T-helper 1 cell (primary cell): ENCODE measurements at places on chromosomes 5 and 9.

- no peak for DNase-seq
Measured at GRCh38 chr5:171801839-171802238, 16.2 kb downstream of the SMIM23 start.

DNA sequence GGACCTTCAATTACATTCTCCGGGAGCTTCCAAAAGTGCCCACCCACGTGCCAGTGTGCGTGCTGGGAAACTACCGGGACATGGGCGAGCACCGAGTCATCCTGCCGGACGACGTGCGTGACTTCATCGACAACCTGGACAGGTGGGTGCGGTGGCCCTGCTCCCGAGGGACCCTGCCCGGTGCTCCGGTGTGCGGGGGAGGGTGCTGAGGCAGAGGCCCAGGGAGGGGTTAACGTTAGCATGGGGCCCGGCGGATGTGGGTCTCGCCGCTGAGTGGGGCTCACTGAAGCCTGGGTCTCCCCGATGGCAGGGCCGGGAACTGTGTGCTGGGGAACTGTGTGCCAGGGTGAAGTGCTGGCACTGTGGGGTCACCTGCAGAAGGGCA, 10.6 kb upstream of the AJM1 start:
- DNase-seq = no peak

DNA sequence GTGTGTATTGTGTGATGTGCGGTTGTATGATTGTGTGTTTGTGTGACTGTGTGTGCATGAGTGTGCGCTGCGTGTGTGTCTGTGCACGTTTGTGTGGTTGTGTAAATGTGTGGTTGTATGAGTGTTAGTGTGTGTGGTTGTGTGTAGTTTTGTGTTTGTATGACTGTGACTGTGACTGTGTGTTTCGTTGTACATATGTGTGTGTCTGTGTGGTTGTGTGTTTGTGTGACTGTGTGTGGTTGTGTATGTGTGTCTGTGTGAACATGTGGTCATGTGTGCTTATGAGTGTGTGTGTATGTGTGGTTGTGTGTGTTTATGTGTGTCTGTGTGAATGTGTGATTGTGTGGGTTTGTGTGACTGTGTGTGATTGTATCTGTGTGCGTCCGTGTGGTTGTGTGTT, 197.8 kb downstream of the TTLL11 start:
- no peak for DNase-seq

GRCh38 chr9:135512241-135512603, 9.0 kb upstream of the LCN1 start:
- DNase-seq = no peak

DNA sequence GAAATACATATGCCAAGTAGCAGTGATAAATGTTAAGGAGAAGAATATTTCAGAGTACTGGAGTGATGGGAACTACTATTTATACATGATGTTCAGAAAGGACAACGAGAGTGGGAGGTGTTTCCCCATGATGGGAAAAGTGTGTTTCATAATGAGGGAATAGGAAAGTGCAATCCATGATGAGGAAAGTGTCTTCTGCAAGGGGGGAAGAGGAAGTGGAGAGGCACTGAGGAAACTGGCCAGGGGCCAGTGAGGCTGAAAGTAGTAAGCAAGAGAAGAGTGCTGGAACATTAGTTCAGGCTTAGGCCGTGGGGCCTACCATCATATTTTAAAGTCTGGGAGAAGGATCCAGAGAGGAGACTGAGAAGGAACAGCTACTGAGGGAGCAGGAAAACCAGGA, 327.2 kb downstream of the SLF1 start:
- no peak for DNase-seq

DNA sequence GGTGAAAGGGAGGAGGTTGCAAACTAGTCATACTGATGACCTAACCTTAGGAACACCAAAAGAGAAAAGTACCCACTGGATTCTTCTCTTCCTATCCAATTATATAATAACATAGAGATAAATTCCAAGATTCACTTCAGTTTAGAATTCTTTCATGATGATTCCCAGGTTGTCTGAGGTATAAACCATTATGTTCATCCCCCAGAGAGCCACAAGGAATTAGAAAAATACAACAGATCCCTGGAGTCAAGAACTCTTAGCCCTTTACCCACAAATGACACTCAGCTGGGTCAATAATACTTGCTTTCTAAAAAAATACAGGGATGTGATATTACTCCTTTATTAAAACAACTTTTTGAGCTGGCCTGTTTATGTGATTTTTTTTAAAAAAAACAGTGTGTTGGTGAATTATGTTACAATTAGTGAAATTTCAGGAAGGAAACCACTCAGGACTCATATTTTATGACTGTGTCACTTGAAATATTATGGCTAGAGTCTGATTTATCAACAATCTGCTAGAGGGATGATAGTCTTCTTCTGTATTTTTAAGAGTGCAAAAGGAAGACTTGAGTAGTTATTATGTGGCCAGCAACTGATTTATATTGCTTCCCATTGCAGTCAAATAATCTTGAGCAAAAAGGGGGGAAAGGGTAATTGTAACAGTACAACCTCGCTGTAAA, 338.2 kb downstream of the NFIB start:
- no peak for DNase-seq

GRCh38 chr5:107655831-107656230, 14.9 kb downstream of the EFNA5 start:
- DNase-seq = no peak

DNA sequence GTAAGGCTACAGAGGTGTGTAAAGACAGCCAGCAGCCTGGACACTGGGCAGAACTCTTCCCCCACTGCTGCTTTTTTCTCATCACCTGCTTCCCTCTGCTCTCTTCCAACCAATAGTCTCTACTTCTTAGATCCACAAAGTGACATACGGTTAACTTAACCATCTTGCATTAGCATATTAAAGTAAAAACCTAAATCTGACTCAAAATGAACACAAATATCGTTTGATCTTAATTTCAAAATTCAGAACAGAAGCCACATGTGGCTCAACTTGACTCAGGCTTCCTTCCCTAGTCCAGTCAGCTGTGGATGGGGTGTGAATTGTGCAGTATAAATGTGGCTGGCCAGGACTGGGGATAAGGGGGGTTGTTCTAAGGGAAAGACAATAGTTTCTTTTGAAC, 114.3 kb downstream of the STARD4 start:
- DNase-seq = peak; percentile 15

GRCh38 chr9:135347461-135347860, 132.1 kb upstream of the PPP1R26 start:
- no peak for DNase-seq

DNA sequence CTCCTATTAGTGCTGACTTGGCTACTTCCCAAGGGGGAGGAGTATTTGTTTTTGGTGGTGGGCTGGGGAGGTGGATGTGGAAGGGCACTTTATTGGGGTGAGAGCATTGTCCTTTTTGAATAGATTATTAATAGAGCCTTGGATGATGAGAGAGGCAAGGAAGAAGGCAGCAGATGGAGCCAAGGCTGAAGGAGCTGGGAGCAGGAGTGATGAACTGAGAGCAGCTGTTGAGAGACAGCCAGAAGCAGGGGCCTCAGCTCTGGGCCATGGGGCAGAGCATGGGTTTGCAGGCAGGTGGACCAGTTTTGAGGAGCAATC, 29.6 kb downstream of the RGS3 start:
- no peak for DNase-seq

GRCh38 chr9:86175223-86175622, 75.9 kb upstream of the GOLM1 start:
- no peak for DNase-seq

- DNase-seq = no peak
Measured at GRCh38 chr5:146109379-146109778, 4.0 kb upstream of the PLAC8L1 start.

DNA sequence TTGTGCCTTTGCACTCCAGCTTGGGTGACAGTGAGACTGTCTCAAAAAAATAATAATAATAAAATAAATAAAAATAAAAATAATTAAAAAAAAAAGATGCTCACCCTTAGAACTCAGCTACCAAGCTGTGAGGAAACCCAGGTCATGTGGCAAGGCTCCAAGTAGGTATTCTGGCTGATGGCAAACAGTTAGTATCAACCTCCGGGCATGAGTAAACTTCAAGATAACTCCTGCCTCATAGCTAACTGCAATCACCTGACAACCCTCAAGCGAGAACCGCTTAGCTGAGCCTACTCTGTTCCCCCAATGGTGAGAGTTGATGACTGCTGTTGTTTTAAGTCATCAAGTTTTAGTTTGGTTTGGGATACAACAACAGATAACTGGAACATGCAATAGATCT, 6.1 kb upstream of the SLC44A1 start:
- no peak for DNase-seq

GRCh38 chr9:116860509-116861120, 173.5 kb downstream of the TRIM32 start:
- peak; percentile 1 for DNase-seq

GRCh38 chr5:16076657-16077056, 102.9 kb downstream of the MARCHF11 start:
- no peak for DNase-seq

DNA sequence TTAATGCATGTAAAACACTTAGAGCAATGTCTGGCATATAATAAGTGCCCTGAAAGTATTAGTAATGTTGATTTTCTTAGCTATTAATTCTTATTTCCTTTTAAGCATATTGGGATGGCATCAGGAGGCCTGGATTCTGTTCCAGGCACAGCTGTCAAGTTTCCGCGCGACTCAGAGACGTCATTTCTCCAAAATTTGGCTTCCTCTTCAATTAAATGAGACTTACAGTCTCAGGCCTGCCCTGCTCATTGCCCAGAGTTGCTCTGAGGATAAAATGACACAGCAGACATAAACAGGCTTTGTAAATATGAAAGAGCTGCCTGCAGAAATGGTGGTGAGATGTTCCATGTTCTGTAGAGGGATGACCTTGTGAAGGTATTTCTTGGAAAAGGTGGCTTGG, 159.8 kb upstream of the GLRA1 start:
- DNase-seq = no peak

GRCh38 chr5:129857116-129857515, 47.1 kb upstream of the CHSY3 start:
- DNase-seq = no peak

DNA sequence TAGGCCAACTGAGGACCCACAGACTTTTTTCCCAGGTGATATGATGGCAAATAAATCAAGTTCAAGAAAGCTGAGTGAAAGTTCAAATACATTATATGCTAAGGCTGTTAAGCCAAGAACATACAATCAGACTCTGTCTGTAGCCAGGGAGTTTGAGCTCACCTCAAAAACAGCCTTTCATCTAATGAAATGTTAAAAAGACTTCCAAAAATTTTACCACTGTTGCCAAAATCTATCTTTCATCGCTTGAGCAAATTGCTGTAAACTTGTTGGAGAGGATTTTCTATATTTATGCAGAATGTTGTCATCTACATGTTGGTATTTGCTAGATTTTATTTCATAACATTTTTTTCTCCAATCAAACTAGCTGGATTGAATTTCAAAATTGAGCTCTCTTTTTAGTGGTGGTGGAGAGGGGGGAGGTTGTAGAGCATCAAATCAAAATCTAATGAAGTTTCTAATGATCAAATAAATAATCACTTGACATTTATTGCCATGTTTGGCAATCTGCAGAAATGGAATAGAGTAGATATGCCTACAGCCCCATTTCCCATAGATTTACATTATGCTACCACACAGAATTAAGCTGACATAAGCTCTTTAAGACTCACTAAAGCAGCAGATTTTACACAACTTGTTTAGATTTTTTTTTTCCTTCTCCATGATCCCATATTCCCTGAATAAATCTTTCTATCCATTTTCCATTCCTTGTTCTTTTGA, 828.9 kb upstream of the ZNF608 start:
- DNase-seq = no peak

- DNase-seq = no peak
Measured at GRCh38 chr5:6728011-6728794, 15.0 kb downstream of the TENT4A start.

DNA sequence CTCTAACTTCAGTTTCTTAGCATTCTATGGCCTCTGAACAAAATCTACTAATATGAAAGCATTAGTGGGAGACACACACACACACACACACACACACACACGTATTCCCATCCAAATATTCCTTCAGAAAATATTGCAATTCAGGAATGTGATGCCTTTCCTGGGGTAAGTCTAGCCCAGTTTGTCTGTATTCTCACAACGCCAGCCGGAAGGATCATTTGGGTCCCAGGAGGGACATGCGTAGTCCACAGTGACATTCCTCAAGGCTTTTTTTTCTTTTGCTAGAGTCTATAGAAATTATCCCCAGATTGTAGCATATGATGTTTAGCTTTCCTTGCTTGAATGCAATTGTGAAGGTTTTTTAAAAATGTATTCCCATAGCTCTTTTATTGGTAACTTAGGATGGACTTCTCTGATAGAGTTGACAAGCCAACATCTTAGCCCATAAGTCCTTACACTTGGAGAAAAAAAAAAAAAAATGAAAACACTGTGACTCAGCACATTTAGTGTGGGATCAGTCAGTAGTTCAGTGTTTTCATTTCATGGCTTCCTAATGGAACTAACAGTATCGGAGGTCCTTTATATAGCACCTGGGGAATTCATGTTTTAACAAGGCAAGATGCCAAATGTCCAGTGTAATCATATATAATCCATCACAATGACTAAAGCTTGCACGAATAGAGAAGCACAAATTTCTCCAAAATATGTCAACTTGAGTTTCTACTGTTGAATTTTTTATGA, 316.5 kb downstream of the DIRAS2 start:
- DNase-seq = no peak

GRCh38 chr5:141491323-141492167, 2.7 kb downstream of the PCDHGC5 start:
- no peak for DNase-seq

- no peak for DNase-seq
Measured at GRCh38 chr9:20989923-20990341, 41.5 kb downstream of the HACD4 start.

GRCh38 chr9:121013911-121014310, 36.2 kb downstream of the C5 start:
- DNase-seq = no peak

- DNase-seq = no peak
Measured at GRCh38 chr5:116401576-116401975, 173.0 kb downstream of the SEMA6A start.

- DNase-seq = no peak
Measured at GRCh38 chr9:89080193-89080592, 88.9 kb downstream of the S1PR3 start.

DNA sequence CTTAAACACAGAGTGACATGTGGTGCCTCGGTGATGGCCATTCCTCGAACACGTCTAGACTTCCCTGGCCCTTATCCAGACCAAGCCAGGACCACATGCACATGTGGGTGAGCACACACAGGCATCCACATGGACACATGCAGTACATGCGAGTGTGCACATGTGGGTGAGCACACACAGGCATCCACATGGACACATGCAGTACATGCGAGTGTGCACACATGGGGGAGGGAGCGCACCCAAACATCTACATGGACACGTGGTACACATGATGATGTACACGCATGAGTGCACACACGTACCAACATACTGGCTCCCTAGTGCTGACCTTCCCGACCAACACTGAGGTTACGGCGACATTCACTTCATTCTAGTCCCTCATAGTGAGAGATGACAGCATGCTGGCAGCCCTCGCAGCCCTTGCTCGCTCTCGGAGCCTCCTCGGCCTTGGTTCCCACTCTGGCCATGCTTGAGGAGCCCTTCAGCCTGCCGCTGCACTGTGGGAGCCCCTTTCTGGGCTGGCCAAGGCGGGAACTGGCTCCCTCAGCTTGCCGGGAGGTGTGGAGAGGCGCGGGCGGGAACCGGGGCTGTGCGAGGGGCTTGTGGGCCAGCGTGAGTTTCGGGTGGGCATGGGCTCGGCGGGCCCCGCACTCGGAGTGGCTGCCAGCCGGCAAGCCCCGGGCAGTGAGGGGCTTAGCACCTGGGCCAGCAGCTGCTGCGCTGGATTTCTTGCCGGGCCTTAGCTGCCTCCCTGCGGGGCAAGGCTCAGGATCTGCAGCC, 186.8 kb downstream of the HSPA4 start:
- DNase-seq = no peak

- no peak for DNase-seq
Measured at GRCh38 chr9:4489562-4489918, 728 bp upstream of the SLC1A1 start.
